ENCODE measurements at places on chromosomes 6 and 20.
A peak's percentile ranks its signal among the peaks of the same experiment; 100 is the strongest.

- DNase-seq: no peak
Measured at GRCh38 chr6:163782436-163783003, 368.0 kb downstream of the QKI start.

GRCh38 chr20:49610691-49611538 is 43.0 kb upstream of the PTGIS start:
- DNase-seq: peak; percentile 64

- DNase-seq: no peak
Measured at GRCh38 chr6:142417331-142417750, 115.5 kb downstream of the ADGRG6 start.

DNA sequence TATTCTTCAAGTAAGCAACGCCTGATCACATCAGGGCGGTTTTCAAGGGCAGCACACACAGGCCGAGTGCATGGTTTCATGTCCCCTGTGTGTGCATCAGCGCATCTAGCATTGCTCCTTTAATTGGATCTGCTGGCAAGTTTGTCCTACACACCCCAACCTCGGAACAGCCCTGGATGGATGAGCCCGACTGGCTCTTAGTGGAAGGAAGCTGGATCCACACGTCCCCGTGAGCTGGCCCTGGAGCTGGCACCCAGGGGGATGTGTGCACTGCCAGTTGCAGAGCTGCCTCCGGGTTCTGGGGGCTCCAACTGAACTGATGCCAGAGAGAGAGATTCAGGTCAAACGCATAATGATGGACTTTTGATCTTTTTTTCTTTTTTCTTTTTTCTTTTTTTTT is 39.2 kb upstream of the QKI start:
- no peak for DNase-seq

DNA sequence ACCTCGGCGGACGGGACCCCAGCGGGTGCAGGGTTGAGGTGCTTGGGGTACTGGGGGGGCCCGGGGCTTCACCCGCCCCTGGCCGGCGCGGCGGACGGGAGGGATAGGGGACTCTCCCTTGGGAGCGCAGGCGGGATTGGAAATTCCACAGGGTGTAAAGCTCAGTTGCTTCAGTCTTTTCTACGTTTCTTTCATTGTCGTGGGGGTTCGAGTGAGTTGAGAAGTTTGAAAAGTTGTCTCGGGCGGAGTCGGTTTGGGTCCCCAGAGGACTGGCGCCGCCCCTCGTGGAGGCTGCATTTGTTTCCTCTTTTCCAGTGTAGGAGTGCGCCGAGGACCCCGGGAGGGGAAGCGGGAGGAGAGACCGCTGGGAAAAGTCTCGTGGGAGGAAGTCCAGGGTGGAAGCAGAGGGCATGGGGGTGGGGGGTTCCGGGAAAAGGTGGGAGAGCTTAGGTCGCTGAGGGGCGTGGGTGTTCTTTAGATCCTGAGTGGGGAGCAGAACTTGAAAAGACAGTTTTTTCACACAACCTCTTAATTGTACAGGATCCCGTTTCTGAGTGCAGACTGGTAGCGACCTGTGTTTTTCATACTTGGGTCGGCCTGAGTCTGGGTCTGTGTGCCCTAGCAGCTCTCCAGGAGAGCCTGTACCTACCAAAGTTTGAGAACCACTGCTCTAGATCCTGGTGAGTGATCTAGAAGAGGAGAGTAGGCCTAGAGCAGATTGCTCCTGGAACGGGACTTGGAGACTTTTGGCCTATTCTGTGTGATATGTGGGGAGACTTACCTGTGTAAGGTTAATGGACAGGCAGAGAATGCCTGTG is 495 bp downstream of the FAM83B start:
- DNase-seq: no peak

GRCh38 chr6:170292407-170293158 is 1.7 kb upstream of the DLL1 start:
- DNase-seq: no peak

DNA sequence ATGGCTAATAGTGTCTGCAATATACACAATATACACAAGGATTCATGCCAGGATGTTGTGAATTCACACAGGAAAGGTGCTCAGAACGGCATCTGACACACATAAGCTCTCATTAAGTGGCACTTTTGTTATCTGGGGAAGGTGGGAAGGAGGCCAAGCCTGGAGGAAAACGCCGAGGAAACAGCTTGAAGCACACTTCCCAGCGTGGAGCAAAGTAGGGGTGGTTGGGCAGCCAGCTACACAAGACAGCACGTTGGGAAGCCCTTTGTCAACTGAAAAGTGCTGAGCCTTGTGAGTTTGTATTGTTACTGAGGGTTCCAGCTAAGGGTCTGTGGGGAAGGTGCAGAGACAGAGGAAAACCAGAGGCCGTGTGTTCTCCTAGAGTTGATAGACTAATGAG is 181.0 kb downstream of the ZMYND8 start:
- DNase-seq: no peak

DNA sequence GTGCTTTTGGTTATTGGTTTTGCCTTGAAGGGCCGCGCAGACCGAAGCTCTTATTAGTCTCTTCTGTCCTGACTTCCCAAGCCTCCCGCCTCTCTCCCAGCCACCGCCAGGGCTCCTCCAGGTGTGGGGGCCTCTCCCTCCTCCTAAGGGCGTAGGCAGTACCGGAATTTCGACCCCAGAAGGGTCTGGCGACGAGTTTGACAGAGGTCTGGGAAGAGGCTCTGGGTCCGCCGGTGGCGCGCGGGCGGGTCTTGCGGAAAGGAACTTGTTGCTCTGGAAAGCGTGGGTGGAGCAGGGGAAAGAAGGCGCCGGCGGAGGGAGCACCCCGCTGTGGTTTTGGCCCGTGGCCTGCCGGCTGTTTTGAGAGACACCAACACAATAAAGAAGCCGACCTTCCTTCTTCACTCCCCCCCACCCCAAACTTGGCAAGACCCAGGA is 1.8 kb downstream of the PCSK2 start:
- DNase-seq: no peak

- no peak for DNase-seq
Measured at GRCh38 chr6:9612489-9612888, 802.4 kb downstream of the TFAP2A start.

GRCh38 chr6:37313723-37314486 is 39.9 kb upstream of the RNF8 start:
- DNase-seq: no peak

DNA sequence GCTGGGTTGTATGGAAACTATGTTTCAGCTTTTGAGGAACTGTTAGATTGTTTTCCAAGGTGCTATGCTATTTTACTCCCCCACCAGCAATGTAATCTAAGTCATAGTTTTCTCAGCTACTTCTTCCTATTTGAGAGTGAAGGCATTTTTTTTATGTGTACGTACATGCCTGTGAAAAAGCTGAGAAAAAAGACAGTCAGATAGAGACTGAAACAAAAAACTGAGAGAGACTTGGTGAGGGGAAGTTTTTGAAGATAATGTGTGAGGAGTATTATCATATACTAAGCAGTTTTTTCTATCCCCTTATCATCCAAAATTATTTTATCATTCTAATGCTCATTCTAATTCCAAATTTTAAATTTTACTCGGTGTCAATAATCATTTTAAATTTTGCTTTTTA is 780.0 kb downstream of the BCKDHB start:
- DNase-seq: no peak

DNA sequence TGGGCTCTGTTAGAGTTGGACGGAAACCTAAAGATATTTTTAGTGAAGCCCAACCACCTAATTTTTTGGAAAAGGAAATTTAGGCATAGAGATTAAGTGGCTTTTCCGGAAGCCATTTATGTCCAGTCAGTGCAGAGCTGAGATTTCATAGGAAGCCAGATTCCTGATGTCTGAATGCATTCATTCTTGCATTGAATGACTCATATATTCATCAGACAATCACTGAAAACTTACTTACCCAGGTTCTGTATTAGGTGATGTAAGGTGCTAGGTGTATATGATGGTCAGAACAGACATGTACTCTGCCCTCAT is 4.1 kb downstream of the SH3BGRL2 start:
- no peak for DNase-seq

GRCh38 chr20:62822788-62823651 is 6.2 kb downstream of the COL9A3 start:
- no peak for DNase-seq

DNA sequence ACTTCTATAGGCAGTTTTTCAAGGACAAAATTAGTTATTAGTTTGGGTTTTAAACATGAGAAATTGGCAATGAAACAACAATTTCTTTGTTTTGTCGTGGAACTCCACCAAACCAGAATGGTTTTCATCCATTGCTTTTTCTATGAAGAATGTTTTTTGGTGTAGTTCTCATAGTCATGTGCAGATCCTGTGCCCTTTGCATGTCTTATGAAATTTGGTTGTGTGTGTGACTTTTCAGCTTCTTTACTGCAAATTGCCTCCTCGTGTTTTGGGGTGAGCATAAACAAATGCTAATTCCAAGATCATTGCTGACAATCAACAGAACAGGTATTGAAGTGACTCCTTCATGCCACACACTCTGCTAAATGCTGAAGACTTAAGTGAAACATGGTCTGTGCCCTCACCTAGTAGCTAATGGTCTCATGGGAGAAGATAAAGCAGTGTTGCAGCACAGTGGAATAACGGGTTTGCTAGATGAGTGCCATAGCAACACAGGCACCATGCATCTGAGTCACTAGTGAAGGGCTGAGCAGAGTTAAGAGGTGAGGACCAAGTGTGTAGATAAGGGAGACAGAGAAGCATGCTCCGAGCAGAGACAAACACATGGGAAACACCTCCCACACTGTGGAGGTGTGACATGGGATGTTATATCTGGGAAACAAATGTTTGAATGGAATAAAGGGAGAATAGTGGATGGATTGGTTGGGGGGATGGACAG is 120.0 kb downstream of the SLC16A10 start:
- no peak for DNase-seq

- no peak for DNase-seq
Measured at GRCh38 chr6:85936916-85937315, 294.2 kb upstream of the SYNCRIP start.

DNA sequence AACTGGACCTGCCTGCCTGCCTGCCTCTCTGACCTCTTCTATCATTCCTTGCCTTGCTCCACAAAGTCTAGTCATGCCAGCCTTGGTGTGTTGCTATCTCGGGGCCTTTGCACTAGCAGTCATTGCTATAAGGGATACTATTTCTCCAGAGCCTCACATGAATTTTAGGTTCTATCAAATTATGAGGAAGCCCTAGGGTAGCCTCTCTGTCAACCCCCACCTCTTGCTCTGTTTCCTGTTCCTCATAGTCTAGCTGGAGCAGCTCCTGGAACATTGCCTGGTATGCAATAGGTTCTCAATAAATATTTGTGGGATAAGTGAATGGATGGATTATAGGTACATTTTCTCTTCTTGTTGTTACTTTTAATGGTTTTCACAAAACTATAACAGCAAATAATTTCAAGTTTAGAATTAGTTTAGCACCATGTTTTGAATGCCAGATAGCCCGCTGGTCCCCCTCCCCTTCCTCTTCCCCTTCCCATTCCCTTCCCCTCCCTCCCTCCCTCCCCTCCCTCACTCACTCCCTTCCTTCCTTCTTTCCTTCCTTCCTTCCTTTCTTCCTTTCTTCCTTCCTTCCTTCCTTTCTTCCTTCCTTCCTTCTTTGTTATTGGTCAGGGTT is 46.9 kb upstream of the DTNBP1 start:
- no peak for DNase-seq

- DNase-seq: no peak
Measured at GRCh38 chr6:43761666-43762409, 8.2 kb upstream of the VEGFA start.

GRCh38 chr6:88825856-88826255 is 137.6 kb downstream of the RNGTT start:
- DNase-seq: no peak

- DNase-seq: no peak
Measured at GRCh38 chr6:91480402-91480801, 893.5 kb upstream of the MAP3K7 start.

GRCh38 chr6:15839969-15840541 is 177.2 kb upstream of the DTNBP1 start:
- no peak for DNase-seq

GRCh38 chr6:13545885-13546284 is 28.5 kb upstream of the SIRT5 start:
- DNase-seq: no peak

DNA sequence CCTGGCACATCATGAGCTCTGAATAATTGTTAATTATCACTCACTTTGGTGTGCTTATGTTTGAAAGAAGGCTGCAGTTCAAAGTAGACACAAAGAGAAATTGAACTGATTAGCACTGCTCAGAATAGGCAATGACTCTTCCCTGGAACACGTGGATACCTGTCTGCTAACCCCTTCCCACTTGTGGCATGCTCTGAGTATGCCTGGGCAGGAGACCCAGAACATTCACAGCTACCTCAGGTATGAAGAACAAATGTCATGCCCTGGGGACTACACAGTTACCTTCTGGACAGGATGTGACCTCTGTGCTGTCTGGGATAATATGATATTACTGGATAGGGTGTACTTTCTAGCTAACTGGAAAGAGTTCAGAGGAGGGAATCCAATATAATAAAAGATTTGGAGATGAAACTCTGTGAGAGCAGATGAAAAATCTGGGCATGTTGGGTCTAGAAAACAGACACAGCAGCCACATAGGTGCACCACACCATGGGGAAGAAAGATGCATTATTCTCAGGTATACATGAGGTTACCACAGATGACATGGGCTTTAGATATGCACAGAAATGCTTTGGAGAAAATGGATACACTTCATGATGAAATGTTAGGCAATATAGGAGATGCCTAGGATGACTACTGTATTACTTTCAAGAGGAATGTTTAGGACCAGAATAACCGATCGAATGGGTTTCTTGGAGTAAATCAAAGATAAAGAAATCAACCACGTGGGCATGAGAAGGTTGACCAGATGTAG is 324.2 kb upstream of the PREP start:
- no peak for DNase-seq

DNA sequence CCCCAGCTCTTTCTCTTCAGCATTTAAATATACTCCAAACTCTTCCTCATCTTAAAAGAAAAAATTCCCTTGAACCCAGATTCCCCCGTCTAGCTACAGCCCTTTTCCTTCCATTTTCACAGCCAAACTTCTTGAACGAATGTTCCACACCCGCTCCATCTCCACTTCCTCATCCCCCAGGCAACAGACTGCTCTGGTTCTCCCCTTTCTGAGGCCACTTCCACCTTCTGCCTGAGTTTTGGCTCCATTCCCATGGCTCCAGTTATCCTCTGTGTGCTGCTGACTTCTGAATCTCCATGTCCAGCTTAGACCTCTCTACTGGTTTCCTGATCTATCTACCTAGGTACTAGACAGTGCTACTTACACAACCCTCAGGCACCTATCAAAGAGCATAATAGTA is 106.4 kb downstream of the RALGAPA2 start:
- no peak for DNase-seq

Data from stimulated activated CD4-positive, alpha-beta T cell treated with anti-CD3 and anti-CD28 coated beads, Interleukin-1b, Interleukin-23, amount 100 ng/mL, for 4 hours (primary cell).